ENCODE measurements at places on chromosomes 3 and 15.

DNA sequence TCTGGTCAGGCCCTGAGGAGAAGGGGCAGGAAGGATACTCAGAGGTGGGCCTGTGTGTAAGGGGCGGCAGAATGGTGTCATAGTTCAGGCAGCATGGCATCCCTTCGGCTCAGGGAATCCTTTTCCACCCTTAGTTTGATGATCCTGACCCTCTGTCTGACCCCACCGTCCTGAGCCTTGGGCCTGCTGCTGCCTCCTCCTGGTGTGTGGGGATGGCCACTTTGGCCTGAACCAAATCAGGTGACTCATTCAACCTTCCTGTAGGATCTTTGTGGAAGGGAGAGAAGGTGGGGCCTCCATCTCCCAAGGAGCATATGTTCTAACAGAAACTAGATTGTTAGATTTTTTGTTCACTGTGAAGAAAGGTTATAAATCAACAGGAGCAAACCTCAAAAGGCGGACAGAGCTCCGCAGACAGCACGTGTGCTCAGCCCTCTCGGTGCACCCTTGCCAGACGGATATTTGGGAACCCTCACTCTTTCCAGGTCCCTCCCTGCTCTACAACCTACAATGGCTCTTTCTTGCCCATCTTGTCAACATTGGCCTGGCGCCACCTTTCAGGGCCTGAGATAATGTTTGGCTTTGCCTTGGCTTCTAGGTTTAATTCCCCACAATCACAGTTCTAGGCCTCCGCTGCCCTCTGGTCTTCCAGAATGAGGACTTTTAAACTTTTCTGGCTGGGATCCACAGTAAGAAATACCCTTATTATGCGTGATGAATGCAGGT is 21.7 kb downstream of the THSD4 start:
- DNase-seq: no peak

DNA sequence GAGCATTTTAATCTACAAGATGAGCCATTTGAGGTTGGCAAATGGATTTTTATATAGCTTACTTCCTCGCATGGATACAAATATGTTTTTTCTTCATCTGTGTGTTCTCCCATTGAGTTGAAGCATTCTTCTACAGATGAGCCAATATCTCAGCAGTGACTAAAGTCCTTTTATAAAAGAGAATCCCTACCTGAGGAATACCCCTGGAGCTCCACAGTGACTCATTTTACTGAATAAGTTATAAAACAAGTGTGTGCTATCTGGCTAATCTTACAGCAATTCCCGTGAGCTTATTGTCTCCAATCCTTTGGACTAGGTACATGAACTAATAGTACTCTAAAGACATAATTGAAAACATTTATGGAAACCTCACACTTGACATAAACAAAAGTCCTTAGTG is 354.2 kb upstream of the BCHE start:
- DNase-seq: no peak

- no peak for DNase-seq
Measured at GRCh38 chr3:191809326-191809949, 348.5 kb downstream of the PYDC2 start.

GRCh38 chr3:67863869-67864268 is 209.5 kb upstream of the SUCLG2 start:
- no peak for DNase-seq

- DNase-seq: no peak
Measured at GRCh38 chr3:13111173-13111872, 38.1 kb upstream of the IQSEC1 start.

DNA sequence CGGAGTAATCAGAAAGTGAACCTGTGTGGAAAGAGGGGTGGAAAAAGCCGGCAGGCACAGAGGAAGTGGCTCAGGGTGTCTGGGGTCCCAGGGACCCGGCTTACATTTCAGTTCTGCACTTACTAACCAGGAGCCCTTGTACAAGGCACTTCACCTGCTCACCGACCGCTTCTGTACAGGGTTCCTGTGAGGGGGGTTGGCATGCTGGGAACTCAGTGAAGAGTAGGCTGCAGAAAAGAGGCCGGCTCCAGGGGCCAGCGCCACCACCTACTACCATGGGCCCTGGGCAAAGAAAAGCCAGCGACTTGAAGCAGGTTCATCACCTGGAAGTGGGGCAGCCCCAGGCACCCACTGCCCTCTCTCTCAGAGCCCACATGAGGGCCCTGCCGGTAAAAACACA is 6.2 kb downstream of the STIMATE start:
- DNase-seq: peak; percentile 15

DNA sequence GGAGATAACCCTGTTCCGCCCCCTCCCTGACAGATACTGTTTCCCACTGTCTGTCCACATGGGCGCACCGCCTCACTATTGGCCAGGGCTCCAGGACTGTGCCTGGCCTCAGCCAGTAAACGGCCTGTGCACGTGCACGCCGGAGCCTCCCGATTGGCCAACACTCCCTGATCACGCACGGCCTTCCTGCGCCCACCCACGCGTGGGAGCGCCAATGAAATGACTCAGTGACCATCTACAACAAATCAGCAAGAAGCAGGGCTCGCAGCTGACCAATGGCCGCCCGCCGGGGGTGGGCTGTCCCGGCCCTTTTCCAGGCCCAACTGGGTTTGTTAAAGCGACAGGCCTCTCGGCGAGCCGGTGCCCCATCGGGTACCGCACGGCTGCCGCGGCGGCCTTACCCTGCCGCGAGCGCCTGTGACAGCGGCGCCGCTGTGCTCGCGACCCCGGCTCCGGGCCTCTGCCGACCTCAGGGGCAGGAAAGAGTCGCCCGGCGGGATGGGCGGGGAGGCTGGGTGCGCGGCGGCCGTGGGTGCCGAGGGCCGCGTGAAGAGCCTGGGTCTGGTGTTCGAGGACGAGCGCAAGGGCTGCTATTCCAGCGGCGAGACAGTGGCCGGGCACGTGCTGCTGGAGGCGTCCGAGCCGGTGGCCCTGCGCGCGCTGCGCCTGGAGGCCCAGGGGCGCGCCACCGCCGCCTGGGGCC is at the start of gene ARRDC4:
ARRDC4 (plus strand) TSS at position 340 of the 703 bp plus-strand sequence; CDS start at position 499, 159 bp downstream.
- peak; percentile 92 for DNase-seq

- no peak for DNase-seq
Measured at GRCh38 chr3:39150148-39150802, 3.1 kb downstream of the CSRNP1 start.

DNA sequence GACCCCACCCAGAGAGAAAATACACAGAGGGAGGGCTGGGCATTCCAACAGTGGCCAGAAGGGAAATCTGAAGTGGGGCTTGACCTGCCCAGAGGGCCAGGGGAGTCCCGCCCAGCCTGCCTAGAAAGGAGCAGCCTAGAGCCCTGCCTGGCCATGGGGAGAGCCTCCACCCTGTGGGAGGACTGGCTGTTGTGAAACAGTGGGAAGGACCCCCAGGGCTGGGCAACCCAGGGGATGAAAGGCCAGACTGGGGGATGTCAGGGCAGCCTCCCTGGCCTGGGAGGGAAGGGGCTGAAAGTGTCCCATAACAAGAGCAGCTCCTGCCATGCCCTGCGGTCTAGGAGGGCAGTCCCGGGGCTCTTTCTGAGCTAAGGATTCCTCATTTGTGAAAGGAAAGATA is 69.0 kb downstream of the SLC12A8 start:
- DNase-seq: no peak

DNA sequence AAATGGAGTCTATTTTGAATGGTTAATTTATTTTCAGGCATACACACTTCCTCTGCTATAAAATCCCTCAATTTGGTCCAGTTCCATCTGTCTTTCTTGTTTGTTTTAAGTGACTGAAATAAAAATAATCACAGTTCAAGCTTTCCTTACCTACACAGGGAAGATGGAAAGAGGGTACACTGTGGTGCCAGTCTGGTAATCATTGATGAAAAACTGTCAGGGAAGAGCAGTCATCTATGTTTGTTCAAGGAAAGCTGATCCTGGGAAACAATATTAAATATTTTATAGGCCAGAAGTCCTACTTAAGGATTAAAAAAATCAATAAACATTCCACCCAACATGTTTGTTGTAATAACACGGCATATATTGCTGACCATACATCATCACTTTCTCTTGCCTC is 115.2 kb upstream of the KCNMB2 start:
- DNase-seq: no peak

- DNase-seq: no peak
Measured at GRCh38 chr15:69677403-69677802, 224.8 kb downstream of the RPLP1 start.

DNA sequence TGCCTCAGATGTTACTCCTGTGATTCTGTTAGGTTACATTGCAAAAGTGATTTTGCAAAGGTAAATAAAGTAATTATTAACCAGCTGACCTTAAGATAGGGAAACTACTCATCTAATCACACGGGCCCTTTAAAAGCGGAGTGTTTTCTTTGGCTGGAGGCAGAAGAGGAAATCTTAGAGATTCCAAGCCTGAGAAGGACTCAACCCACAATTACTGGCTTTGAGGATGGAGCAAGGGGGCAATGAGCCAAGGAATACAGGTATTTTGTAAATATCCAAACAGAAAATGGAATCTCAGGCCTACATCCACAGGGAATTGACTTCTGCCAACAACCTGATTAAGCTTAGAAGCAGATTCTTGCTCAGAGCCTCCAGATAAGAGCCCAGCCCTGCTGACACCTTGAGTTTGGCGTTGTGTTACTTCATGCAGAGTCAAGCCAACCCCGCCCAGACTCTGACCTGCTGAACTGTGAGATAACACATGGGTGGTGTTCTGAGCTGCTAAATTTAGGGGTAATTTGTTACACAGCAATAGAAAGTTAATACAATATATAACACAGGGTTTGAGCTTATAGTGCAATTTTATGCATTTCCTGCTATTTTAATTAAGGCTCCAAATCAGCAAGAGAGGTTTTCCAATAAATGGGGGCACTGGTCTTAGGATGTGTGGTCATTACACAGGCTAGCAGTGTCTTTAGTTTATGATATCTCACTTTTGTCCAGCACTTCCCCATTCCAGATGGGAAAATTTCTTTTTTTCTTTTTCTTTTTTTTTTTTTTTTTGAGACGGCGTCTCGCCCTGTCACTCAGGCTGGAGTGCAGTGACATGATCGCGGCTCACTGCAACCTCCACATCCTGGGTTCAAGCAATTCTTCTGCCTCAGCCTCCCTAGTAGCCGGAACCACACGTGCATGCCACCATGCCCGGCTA is 19.5 kb downstream of the NFKBIZ start:
- no peak for DNase-seq

- DNase-seq: peak; percentile 93
Measured at GRCh38 chr15:92917598-92918407, 17.7 kb downstream of the CHD2 start.

DNA sequence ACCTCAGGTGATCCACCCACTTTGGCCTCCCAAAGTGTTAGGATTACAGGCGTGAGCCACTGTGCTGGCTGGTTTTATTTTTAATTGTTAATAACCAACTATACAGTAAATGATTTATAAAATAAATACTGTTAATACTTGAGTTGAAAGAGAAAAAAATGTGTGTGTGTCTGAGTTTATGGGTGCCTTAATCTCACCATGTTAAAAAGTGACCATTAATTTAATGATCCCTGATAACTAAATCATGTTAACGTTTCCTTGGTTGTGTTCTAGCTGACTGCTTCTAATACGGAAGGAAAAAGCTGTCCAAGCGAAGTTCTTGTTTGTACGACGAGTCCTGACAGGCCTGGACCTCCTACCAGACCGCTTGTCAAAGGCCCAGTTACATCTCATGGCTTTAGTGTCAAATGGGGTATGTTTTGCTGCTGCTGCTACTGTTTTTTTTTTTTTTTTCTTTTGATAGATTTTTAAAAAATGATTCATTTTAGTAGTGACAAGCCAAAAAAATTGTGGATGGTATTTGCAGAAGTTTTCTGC is 113.5 kb downstream of the GHSR start:
- DNase-seq: no peak

GRCh38 chr3:141457624-141458236 is 29.1 kb upstream of the RASA2 start:
- no peak for DNase-seq

DNA sequence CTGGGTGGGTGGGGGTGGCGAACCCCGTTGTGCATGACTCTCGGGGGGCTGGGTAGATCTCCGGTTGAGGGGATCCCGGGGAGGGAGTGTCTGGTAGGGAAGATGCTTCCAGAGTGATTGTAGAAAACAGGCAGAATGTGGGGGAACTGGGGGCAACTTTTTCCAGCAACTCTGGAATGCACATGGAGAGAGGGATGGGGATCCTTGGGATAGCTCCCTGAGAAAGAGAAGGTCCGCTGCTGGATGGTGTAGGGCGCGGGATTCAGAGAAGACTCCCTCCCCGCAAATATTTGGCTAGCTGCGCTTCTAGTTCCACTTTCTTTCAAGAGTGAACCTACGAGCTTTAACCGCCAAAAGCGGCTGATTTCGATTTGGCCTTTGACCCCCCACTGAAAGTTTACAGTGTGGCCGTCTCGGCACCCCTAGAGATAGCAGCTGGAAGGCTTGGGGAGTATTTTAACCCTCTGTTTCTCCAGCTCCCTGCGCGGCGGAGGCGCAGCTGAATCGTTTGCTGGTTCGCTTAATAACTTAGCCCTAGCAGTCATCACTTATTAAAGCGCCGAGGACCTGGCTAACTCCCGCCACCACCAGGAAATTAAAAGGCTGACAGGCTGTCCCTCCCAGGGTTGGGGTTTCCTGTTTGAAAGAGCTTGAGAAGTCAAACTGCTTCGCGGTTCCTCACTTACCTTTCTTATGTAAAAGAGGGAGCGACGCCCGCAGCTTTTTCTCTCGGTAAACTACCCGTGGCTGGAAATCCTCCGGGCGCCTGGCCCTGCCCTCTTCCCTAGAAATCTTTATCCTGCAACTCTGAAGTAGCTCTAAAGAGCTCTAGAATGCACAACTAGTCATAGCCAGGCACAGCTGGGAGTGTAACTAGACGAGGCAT is 1.2 kb downstream of the PHLDB2 start:
- no peak for DNase-seq

DNA sequence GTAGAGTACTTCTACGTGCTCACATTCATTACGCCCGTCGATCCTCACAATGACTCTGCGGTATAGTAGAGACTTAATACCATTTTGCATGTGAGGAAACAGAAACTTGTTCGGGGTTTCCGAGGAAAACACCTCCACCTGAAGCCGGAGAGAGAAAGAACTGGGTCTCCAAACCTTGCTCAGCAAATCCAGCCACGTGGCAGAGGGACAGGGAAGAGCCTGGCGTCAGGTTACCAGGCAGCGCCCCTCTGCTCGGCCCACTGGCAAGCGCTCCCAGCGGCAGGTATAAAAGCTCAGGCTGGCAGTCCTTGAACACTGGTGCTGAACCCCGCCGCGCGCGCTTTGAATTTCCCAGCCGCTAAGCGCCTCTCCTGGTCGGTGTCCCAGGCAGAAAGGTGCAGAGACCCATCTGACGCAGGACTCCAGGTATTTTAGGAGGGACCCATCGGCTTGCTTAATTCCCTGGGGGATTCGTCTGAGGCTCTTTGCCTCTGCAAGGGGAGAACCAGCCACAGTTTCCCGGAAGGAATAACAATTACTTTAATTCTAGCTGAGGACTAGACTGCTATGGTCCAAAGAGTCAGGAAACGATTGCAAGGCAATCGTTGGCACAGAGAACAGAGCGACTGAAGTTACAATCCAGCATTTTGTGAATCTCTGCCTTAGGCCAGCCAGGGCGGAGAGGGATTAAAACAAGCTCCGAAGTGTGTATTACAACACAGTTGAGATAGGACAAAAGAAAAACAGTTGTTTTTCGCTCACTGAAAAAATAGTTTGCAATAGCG is at the start of gene C2CD4A:
C2CD4A (plus strand) TSS at position 315 of the 785 bp plus-strand sequence. CDS start 637 bp downstream, outside the sequence.
- no peak for DNase-seq

GRCh38 chr3:31728403-31728802 is 195.7 kb downstream of the STT3B start:
- DNase-seq: no peak

GRCh38 chr3:77815467-77815866 is 775.6 kb downstream of the ROBO2 start:
- no peak for DNase-seq

GRCh38 chr15:96312641-96313335 is 17.7 kb upstream of the NR2F2 start:
- no peak for DNase-seq

All from stimulated activated CD8-positive, alpha-beta memory T cell treated with anti-CD3 and anti-CD28 coated beads, Interleukin-7, amount 100 ng/mL, for 24 hours (primary cell).